ENCODE measurements at places on chromosomes 3 and 15.

DNA sequence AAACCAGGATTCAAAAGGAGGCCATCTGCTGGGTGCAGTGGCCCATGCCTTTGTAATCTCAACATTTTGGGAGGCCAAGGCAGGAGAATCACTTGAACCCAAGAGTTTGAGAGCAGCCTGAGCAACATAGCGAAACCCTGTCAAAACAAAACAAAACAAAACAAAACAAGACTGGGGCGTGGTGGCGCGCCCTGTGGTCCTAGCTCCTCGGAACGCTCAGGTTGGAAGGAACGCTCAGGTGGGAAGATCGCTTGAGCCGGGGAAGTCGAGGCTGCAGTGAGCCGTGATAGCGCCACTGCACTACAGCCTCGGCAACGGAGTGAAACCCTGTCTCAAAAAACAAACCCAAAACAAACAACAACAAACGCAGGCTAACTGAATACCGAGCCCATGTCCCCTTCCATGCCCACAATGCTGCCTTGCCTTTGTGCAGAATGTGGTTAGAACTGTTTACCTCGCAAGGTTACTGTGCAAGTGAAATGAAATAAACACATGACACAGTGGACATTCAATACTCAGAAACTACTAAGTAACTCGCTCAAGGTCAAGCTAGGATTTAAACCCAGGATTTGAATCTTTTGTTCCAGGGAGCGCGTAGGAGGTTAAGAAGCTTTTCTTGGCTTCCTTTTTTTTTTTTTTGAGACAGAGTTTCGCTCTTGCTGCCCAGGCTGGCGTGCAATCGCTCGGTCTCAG lies 766 bp upstream of the EMC4 start:
- H3K27me3 ChIP-seq: no peaks in the 10 kb centered on the region
- DNase-seq: no peak
- H3K36me3 ChIP-seq: peaks cover 21% of the 10 kb centered on the region
- H3K4me3 ChIP-seq: peak overlapping the region; percentile 91
- peak overlapping the region; percentile 82 for H3K27ac ChIP-seq

DNA sequence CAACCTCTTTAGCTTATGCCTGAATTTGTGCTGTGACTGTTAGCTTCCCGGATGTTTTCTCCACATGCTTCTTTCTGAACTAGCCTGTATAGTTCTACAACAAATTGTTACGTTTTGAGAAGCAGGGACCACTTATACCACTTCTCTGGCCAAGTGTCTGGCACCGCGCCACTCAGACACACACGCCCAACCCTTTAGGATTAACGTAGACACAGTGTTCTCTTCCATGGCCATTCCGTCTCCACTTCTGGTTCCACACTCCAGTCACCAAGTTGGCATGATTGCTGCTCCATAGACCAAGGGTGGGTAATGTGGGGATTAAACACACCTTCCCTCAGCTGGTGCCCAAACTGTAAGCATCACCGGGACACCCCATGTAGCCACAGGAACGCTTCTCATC lies 755 bp upstream of the TMEM108 start:
- no peak overlapping the region for H3K27ac ChIP-seq
- peaks cover 41% of the 10 kb centered on the region for H3K27me3 ChIP-seq
- no peaks in the 10 kb centered on the region for H3K36me3 ChIP-seq
- no peak overlapping the region for H3K4me3 ChIP-seq
- DNase-seq: no peak
- peaks cover 10% of the 10 kb centered on the region for H3K4me1 ChIP-seq

DNA sequence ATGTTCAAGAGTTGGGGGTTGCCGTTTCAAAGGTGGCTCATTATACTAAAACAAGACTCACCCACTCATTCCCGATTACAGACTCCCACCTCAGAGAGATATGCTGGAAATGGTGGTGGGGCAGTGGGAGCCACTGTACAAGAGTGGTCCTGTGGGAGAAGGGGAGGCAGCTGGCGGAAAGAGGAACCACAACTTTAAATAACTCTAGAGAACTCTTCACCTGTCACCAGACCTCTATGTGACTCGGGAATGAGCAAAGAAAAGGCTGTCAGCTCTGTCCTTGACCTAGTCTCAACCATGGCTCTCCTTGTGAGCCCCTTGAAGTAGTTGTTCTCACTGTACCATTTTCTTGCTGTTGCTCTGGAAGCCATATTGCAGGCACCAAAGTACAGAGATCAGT lies 293.8 kb downstream of the CHST2 start:
- peaks cover 27% of the 10 kb centered on the region for H3K4me1 ChIP-seq
- H3K4me3 ChIP-seq: no peak overlapping the region
- H3K36me3 ChIP-seq: no peaks in the 10 kb centered on the region
- DNase-seq: no peak
- H3K27me3 ChIP-seq: no peaks in the 10 kb centered on the region
- H3K27ac ChIP-seq: no peak overlapping the region

DNA sequence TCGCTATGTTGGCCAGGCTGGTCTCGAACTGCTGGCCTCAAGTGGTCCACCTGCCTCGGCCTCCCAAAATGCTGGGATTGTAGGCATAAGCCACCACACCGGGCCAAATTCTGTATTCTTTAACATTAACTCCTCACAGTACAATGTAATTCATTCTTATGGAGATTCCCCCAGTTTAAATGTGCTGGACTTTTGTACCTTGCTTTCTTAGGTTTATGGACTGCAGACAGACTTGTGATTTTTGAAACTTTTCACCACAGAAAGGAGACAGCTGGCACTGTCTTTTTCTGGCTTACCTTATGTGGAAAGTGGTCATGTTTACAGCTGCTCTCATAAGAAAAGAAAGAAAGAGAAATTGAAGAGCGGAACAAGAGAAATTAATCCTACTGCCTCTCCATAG lies 103.8 kb downstream of the IQCH start:
- no peak for DNase-seq
- peaks cover 1% of the 10 kb centered on the region for H3K36me3 ChIP-seq
- H3K4me1 ChIP-seq: no peaks in the 10 kb centered on the region
- no peak overlapping the region for H3K27ac ChIP-seq
- H3K4me3 ChIP-seq: no peak overlapping the region

DNA sequence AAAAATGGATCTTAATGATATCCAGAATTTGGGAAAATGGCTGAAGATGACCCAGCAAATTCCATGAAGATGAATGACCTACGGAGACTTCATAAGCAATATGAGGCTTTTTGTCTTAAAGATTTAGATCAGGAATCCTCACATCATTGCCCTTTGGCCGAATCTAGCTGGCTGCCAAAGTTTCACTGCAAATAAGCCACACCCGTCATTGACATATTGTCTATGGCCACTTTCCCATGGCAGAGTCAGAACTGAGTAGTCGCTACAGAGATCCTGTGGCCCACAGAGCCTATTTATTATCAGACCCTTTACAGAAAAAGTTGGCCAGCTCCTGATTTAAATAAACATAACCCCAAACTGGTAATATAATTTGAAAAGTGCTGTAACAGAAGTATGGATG lies 307.4 kb upstream of the RARB start:
- H3K36me3 ChIP-seq: no peaks in the 10 kb centered on the region
- H3K4me3 ChIP-seq: no peak overlapping the region
- H3K27ac ChIP-seq: no peak overlapping the region
- DNase-seq: no peak

DNA sequence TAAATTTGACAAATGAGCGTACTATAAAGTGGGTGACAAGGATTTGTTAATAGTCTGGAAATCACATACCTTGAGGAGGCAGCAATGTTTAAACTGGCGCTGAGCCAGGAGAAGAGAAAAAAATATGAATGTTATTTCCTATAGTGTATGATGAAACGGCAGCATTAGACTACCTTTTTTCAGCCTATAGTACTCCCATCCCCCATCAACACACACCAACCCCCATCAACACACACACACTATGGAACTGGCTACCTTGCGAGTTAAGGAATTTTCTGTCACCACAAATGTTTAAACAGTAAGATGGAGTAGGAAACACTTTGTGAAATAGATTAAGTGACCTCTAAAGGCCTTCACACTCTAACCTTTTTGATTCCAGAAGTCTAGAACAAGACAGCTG lies 46.8 kb upstream of the ZCWPW2 start:
- H3K27ac ChIP-seq: no peak overlapping the region
- DNase-seq: no peak
- H3K27me3 ChIP-seq: no peaks in the 10 kb centered on the region
- H3K4me3 ChIP-seq: no peak overlapping the region

- H3K4me3 ChIP-seq: no peak overlapping the region
- DNase-seq: no peak
- H3K36me3 ChIP-seq: no peaks in the 10 kb centered on the region
- H3K27me3 ChIP-seq: peaks cover 14% of the 10 kb centered on the region
- no peak overlapping the region for H3K27ac ChIP-seq
- H3K4me1 ChIP-seq: no peaks in the 10 kb centered on the region
These were observed 316.2 kb downstream of the PTPRG start for GRCh38 chr3:61877359-61878138.

- H3K27me3 ChIP-seq: peaks cover 4% of the 10 kb centered on the region
- H3K36me3 ChIP-seq: peaks cover 1% of the 10 kb centered on the region
- no peaks in the 10 kb centered on the region for H3K4me1 ChIP-seq
- H3K27ac ChIP-seq: no peak overlapping the region
- H3K4me3 ChIP-seq: no peak overlapping the region
- DNase-seq: no peak
These were observed 92.7 kb downstream of the SEC22A start for GRCh38 chr3:123294296-123294938.

DNA sequence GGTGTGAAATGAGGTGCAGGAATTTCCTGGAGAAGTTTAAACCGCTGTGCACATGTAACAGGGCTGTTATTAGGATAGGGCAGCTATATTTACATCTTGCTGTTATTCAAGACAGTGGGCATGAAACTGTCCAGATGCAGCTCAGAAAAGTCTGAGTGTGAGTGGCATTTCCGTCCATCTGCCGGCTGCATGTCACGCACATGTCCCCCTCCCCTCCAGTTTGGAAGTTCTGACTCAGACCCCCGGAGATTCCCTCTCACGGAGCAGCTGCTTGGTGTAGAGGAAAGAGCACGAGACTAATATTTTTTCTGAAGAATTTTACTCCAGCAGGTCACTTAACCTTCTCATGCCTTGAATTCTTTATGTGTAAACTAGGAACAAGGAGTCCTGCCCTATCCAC lies 69.8 kb downstream of the FEM1B start:
- no peaks in the 10 kb centered on the region for H3K36me3 ChIP-seq
- H3K4me3 ChIP-seq: no peak overlapping the region
- peaks cover 2% of the 10 kb centered on the region for H3K27me3 ChIP-seq
- DNase-seq: no peak

DNA sequence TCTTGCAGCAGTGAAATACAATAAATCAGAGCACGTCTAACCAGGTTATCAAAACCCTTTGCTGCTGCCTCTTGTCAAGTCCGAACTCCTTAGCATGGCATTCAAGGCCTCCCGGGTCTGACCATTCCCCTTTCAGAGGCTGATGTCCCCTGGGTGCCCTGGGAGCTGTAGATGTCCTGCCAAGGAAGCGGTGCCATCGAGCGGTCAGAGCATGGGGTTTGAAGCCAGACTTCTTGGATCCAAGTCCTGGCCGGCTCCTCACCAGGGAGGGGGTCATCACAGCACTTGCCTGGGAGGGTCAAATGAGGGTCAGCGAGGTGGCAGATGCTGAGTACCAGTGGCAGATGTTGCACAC lies 496 bp downstream of the TF start:
- H3K27me3 ChIP-seq: peaks cover 40% of the 10 kb centered on the region
- H3K4me1 ChIP-seq: peaks cover 5% of the 10 kb centered on the region
- DNase-seq: no peak
- H3K4me3 ChIP-seq: no peak overlapping the region
- no peak overlapping the region for H3K27ac ChIP-seq
- H3K36me3 ChIP-seq: no peaks in the 10 kb centered on the region

DNA sequence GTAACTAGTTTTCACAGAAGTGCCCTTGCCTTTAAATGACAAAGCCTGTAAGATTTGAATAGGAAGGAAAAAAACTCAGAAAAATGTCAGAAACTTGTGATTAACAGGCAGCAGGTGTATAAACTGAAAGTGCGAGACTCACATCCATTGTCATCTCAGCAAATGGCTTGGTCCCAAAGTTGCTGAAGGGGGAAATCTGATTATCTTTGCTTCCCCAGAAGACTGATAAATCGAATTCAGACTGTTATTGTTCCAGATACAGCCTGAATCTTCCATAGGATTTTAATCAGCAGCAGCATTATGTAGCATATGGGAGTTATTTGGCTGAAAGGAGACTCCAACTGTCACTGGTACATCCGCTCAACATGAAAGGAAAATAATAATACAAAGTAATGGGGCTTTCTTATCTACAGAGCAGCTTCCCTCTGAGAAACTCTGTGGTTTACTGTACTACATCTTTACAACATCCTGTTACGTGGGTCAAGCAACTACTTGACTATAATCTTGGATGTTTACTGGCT lies 550.4 kb upstream of the CCDC54 start:
- no peak overlapping the region for H3K4me3 ChIP-seq
- H3K36me3 ChIP-seq: no peaks in the 10 kb centered on the region
- no peak overlapping the region for H3K27ac ChIP-seq
- H3K4me1 ChIP-seq: peaks cover 8% of the 10 kb centered on the region
- no peaks in the 10 kb centered on the region for H3K27me3 ChIP-seq

DNA sequence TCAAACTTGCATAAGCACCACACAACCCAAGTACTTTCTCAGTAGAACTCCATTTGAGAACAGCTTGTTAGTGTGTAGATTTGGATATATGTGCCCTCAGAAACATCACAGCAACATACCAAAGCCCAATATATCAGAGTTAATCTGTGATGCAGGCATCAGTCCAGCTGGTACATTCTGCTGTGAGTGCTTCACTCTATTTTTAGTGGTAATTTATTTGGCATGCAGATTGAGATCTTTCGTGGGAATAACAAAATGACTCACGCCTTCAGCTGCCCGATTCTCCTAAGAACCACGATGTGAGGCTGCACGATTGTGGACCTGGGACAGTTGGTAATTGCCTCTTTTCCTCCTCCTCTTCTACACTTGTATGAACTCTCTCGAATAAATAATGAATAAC lies 730.7 kb downstream of the SQOR start:
- H3K4me3 ChIP-seq: no peak overlapping the region
- DNase-seq: no peak
- no peaks in the 10 kb centered on the region for H3K4me1 ChIP-seq
- H3K36me3 ChIP-seq: peaks cover 16% of the 10 kb centered on the region

DNA sequence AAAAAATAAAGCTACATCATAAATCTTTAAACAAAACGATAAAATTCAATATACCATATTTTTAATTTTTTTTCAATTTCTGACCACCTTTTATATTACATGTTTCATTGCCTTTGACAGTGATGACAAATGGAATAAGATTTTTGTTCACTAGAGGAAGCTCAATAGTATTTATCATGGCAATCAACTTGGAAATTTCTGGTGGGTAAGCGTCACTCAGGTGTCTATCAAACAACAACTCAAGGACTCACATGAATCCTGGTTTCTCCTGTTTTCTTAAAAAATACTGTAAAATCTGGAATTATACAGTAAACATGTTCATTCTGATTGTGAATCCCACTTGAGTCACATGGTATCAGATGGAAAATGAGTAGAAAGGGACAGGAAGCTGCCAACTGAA lies 782.2 kb downstream of the OTOL1 start:
- no peaks in the 10 kb centered on the region for H3K36me3 ChIP-seq
- no peak for DNase-seq
- no peaks in the 10 kb centered on the region for H3K27me3 ChIP-seq
- no peaks in the 10 kb centered on the region for H3K4me1 ChIP-seq
- H3K27ac ChIP-seq: no peak overlapping the region
